ENCODE measurements at places on chromosomes 13 and 19. TPM values are rescaled to one million over a fixed set of nuclear protein-coding genes. Genes with fewer than 3 reads are reported as not detected.

MED26 gene
- total RNA-seq = 9.8 TPM

IGFL3 gene
- total RNA-seq = not detected

LRP3 gene
- 46.9 TPM for total RNA-seq

KLF1 gene
- total RNA-seq = not detected

VSTM1 gene
- not detected for total RNA-seq

MCEMP1 gene
- total RNA-seq = not detected

PAF1 gene
- total RNA-seq = 36.2 TPM

All from glutamatergic neuron (in vitro differentiated cells).